ENCODE measurements at places on chromosomes 4 and X.

DNA sequence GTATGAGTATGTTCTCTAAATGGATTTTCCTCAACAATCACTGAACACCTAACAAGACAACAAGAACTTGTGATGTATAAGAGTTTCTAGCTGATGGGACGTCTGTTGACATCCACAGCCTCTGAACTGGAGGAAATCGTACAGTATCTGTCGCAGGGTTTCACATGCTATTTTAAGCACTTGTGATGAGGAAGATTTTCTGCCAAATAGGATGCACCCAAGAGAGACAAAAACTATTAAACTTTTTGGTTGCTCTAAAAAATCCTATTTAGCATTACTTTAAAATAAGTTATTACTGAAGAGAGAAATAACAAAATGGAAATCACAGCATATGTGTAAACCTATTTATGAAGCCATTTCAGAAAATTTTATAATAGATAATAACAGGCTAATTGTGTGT lies 356.1 kb upstream of the SLC7A11 start:
- no peak for DNase-seq

DNA sequence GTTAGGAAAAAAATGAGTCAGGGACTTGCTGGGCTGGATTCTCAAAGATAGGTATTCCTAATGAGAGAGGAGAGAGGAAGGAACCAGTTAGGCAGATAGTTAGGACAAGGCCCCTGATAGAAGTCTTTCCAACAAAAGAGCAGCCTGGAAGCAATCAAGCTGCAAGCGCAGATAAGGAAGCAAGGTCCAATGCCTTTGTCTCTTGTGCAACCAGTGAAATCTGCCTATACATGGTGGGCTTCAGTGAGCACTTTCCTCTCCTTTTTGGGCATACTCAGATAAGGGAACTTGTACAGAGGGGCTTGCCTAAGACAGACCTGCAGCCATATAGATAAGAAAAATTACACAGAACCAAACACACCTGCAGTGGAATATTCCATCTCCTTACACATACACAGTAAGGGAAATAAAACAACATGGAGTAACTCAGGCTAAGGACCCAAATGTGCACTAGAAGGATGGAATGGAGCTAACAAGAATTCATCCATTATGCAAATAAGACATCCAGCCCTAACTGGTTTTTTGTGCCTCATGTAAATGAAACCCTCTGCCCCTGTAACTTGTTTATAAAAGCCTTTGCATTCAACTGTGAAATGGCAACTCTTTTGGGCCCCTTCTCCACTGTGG lies 68.8 kb downstream of the PCDH18 start:
- no peak for DNase-seq

DNA sequence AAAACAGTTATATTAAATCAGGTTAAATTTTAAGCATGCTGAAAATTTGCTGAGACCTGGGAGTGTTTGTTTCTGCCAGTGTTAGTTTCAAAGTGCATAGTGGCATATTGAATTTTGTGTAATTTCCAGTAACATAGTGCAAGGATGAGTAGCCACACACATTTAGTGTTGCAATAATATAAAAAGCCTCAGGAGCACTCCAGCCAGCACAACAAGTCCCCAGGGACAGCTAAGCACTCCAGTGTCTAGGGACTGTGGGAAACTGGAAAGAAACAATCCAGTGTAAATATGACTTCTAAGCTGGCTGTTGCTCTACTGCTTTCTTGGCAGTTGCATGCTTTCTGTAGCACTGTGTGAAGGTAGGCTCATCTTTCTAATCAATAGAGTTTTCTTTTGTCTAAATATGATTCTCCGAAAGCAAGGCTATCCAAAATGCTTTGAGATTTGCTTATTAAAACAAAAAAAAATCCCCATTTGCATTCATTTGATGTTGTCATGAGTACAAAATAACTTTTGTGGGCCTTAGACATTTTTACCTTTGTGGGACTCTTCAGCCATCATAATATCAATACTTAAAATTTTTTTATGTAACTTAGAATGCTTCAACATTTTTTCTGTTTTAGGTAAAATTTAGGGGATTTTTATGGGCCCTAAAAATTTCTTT lies 24.2 kb upstream of the CXCL2 start:
- DNase-seq: no peak

DNA sequence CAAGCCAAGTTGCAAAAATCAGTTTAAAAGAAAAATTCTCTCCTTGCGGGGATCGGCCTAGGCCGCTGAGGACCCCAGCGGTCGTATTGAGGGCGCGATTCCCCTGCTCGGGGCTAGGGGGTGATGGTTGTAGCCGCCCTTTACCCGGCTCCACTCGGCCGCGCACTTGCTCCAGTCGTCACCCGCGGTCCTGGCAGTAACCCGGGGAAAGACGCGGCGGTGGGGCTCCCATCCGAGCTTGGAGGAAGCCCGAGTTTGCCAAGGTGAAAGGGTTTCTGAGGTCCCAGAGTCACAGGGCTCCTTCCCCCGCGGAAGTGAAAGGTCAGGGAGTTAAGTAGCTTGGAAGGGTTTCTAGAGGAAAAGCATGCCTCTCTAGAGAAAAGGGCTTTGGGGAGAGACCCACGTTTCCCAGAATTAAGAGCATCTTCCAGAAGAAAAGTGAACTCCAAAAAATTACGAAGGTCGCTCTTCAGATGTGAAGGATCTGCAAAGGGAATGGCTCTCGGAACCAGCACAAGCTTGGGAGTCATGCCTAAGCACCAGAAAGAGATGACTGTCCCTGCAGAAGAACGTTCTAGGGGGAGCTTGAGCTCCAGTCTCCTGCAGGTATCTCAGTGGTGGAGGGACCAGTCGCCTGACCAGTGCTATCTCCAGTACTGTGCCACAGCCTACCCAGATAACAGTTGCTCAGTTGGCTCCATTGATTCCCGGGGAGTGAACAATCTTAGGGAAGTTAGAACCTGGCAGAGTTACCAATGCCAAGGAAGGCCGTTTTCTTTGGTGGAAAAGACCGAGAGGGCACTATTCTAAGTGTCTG lies 875 bp downstream of the LAP3 start:
- peak; percentile 4 for DNase-seq

- no peak for DNase-seq
These were observed 5.8 kb downstream of the VMA21 start for GRCh38 chrX:151402719-151403390.
